Stimulated activated CD4-positive, alpha-beta T cell treated with anti-CD3 and anti-CD28 coated beads, Interleukin-1b, Interleukin-23, amount 100 ng/mL, for 1 hour (primary cell): ENCODE measurements at places on chromosomes 4 and X.

- DNase-seq: no peak
Measured at GRCh38 chrX:16931855-16932575, 14.4 kb upstream of the REPS2 start.

GRCh38 chrX:20459410-20460350, 193.0 kb upstream of the RPS6KA3 start:
- no peak for DNase-seq

- DNase-seq: no peak
Measured at GRCh38 chr4:72971572-72971971, 97.9 kb downstream of the COX18 start.

GRCh38 chr4:57658673-57659072, 548.5 kb upstream of the IGFBP7 start:
- no peak for DNase-seq

GRCh38 chr4:92328095-92328494, 24.3 kb downstream of the GRID2 start:
- DNase-seq: no peak

GRCh38 chr4:7981738-7982394, 42.2 kb upstream of the AFAP1 start:
- no peak for DNase-seq

DNA sequence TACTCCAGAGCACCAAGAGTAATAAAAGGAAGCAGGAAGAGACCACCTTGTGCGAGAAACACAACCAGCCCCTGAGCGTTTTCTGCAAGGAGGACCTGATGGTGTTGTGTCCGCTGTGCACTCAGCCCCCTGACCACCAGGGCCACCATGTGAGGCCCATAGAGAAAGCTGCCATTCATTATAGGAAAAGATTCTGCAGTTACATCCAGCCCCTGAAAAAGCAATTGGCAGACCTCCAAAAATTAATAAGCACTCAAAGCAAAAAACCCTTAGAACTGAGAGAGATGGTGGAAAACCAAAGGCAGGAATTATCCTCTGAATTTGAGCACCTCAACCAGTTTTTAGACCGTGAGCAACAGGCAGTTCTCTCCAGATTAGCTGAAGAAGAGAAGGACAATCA, 5.7 kb downstream of the TRIM75 start:
- DNase-seq: no peak

DNA sequence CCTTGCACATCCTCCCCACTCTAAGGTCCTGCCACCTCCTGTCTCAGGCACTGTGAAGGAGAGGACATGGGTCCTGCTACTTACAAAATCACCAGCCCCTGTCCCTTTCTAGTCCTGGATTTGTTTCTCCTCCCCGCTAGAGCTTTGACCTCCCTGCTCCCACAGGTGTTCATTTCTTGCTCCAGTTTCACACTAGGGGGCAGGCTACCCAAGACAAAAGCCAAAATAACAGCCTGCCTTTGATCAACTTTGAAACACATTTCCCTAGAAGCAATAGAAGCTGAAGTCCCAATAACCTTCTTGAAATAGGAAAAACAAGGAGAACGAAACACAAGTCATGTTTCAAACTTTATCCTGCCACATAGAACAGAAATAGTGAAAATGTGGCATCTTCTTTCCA, 164.4 kb downstream of the QDPR start:
- no peak for DNase-seq

GRCh38 chr4:140326395-140326993, 47.0 kb upstream of the SCOC start:
- no peak for DNase-seq

- DNase-seq: no peak
Measured at GRCh38 chr4:85733798-85734197, 258.8 kb downstream of the ARHGAP24 start.

DNA sequence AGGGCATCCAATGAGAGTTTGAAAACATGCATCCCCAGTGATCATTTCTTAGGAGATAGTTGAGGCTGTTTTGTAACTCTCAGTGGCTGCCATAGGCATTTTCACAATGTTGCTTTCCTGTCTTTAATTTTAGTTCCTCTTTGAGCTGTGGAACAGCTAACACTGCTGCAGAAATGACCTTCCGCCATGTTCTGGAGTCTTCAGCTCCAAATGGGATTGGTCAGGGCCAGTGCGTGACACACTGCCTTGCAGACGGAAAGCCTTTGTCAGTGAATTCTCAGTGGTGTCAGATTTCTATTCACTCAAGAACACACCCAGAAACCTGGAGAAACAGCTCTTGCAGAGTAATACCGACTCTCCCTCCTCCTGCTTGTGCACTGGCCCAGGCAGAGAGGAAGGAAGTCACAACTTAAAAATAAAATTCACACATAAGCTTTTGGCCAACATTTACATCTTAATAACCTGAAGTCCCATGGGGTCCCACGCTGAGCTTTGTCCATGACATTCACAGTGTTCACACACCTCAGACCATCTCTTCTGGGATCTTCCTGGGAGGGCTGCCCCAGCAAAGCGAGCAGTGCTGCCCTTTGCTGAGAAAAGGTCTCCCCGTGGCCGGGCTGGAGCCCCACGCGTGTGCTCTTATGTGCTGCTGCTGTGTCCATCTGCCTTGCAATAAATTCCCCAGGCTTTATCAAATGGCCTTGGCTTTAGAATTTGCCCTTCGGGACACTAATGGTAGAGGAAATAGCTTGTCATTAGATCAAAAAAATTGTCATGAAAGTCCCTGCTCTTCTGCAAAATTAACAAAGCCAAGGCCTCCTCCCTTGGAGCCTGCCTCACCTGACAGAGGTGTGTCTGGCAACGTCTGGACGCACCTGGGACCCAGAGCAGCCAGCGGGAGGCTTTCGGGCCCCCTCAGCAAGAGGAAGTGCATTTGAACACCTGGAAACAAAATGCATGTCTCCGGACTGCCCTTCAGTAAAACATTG, 126.8 kb downstream of the IRF2 start:
- no peak for DNase-seq
